ENCODE measurements at places on chromosomes 12 and 14. TPM values are rescaled to one million over a fixed set of nuclear protein-coding genes. Genes with fewer than 3 reads are reported as not detected.
A peak's percentile ranks its signal among the peaks of the same experiment; 100 is the strongest.

The RFX4 gene
- total RNA-seq = not detected

The PRH2 gene
- total RNA-seq = not detected

The B4GALNT1 gene
- 0.77 TPM for total RNA-seq

The RNASE1 gene
- not detected for total RNA-seq

The ZCCHC8 gene
- total RNA-seq = 45.1 TPM

The SLCO1B1 gene
- total RNA-seq = not detected

DNA sequence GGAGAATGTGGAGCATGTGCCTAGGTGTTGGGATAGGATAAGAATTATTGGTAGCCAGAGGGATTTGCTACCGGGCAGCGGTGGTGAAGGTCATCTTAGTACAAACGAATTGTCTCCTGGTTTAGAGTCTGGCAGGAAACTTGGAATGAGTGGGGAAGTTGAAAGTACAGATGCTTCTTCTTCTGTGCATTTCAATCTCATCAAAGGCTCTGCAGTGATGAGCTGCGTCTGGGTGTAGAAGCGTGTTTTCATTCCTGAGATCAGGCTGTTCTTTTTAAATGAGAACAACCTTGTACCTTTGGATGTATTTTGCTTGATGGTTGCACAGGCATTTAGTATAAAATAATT, 2.1 kb downstream of the WNK1 start:
- no peaks in the 10 kb centered on the region for H3K27me3 ChIP-seq
- DNase-seq = peak; percentile 12
- peak overlapping the region; percentile 91 for H3K27ac ChIP-seq

All from activated CD4-positive, alpha-beta T cell treated with anti-CD3 and anti-CD28 coated beads, Interleukin-2, amount 10 ng/mL, durations not matched to agents 7 days and 5 days (primary cell).